ENCODE measurements at places on chromosomes 11 and 22.
A peak's percentile ranks its signal among the peaks of the same experiment; 100 is the strongest.

DNA sequence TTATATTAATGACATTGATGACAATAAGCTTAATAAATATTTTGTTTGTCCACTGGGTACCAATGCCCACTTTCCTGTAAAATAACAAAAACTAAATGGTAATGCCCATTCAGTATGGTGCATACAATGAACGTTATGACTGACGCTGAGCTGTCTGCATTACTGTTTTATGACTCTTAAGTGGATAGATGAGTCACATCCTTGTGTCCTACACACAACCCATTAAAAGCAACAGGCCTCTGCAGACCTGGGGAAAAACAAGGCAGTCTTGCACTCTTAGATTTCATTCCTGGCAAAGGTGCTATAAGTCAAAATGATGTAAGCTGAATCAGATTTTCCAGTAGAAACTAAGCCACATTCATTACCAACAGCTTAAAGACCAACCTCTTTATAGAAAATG is 176.3 kb upstream of the TMEM45B start:
- DNase-seq, result no peak

DNA sequence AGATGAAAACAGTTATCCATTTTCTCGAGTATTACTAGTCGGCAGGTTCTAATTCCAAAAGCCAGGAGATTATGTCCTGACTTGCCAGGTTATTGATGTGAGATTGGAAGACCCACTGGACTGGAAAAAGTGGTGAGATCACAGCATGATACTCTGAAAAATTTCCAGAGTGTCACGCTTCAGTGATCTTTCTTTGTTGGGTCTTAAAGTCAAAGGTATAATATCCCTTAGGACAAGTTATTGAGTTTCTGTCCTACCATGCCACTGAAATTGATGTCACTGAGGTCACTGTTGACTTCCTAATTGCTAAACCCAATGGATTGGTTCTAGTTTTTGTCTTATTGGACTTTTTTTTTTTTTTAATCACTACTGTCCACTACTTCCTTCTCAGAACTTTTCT is 104.5 kb upstream of the GRAMD1B start:
- no peak for DNase-seq

GRCh38 chr11:119525180-119525866 is 102.4 kb upstream of the THY1 start:
- no peak for DNase-seq

DNA sequence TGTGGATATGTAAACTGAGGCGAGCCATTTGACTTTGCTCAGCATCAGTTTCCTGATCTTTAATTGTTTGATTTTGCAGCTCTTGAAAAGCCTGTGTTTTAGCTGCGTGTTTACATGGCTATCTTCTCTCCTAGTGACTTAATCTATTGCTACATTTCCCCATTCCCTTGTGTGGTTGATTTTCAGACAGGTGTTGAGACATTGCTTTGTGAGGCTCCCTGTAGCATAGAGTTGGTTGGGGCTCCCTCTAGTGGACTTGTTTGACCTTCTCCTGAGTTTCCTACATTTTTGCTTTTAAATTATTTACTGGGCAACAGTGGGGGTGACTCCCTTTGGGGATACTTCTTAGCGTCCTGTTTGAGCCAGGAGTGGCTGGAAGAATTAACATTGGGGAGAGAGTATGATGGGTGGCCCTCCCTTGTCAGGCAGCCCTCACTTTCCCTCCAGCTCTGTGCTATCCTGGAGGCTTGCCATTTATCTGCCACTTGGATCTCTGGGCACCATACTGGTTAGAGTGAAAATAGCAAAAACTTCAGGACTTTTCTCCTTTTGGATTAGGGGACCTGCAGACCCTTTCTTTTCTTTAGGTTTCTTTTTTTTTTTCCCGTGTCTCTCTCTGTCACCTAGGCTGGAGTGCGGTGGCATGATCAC is 9.2 kb upstream of the CBL start:
- DNase-seq, result peak; percentile 67

GRCh38 chr22:19942157-19943081 is 801 bp upstream of the TXNRD2 start:
- DNase-seq, result no peak

- no peak for DNase-seq
Measured at GRCh38 chr11:69981119-69981784, 96.9 kb upstream of the ANO1 start.

GRCh38 chr22:29765905-29766631 is 739 bp downstream of the ZMAT5 start:
- peak; percentile 49 for DNase-seq

GRCh38 chr22:45551310-45552016 is 48.8 kb downstream of the FBLN1 start:
- DNase-seq, result no peak

- DNase-seq, result no peak
Measured at GRCh38 chr11:46293066-46293465, 15.6 kb downstream of the CREB3L1 start.

GRCh38 chr11:46378811-46379481 is 2.5 kb upstream of the MDK start:
- DNase-seq, result no peak

- no peak for DNase-seq
Measured at GRCh38 chr11:34416766-34417165, 22.0 kb upstream of the CAT start.

DNA sequence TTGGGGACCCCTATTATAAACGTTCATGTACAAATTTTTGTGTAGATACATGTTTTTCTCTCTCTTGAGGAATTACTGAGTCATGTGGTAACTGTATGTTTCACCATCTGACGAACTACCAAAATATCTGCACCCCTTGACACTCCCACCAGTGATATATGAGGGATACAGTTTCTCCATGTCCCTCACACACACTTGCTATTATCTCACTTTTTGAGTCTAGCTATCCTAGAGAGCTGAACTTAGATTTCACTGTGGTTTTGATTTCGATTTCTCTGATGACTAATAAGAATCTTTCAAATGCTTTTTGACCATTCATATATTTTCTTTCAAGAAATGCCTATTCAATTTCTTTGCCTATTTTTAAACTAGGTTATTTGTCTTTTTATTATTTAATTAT is 200.2 kb downstream of the PGR start:
- DNase-seq, result no peak

- DNase-seq, result no peak
Measured at GRCh38 chr11:131447898-131448297, 77.5 kb downstream of the NTM start.

DNA sequence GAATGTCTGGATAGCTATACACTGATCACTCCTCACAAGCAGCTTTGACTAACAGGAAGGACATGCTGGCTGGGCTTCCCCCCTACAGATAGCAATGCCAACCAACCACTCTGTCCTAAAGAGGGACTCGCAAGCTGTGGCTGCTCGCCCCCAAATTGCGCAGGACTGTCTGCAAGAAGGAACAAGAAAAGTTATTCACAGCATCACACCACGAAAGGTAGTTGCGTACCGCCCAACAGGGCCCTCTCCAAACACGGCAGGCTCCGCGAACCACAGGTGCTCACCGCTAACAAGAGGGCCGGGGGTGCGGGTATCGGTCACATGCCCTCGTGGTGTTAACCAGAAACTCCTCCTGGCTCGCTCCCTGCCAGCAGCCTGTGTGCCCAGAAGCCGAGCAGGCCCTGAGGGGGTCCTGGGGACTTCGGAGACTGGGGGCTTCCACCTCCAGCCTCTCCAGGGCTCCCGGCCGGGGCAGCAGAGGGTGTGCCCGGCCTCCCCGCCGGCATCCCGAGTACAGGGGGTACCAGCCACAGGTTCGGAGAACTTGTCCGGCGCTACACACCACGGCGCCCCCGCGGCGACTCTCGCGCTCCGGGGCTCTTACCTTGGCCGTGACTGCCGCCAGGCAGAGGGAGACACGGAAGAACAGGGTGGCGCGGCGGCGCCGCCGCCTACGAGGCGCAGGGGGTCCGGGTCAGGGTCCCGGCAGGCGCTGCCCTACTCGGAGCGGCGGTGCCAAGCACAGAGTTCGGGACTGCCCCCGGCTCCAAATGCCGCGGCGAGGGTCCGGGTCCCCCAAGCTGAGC is 682 bp downstream of the LARGE1 start:
- DNase-seq, result peak; percentile 25

- no peak for DNase-seq
Measured at GRCh38 chr11:32610797-32611352, 27.2 kb downstream of the EIF3M start.

DNA sequence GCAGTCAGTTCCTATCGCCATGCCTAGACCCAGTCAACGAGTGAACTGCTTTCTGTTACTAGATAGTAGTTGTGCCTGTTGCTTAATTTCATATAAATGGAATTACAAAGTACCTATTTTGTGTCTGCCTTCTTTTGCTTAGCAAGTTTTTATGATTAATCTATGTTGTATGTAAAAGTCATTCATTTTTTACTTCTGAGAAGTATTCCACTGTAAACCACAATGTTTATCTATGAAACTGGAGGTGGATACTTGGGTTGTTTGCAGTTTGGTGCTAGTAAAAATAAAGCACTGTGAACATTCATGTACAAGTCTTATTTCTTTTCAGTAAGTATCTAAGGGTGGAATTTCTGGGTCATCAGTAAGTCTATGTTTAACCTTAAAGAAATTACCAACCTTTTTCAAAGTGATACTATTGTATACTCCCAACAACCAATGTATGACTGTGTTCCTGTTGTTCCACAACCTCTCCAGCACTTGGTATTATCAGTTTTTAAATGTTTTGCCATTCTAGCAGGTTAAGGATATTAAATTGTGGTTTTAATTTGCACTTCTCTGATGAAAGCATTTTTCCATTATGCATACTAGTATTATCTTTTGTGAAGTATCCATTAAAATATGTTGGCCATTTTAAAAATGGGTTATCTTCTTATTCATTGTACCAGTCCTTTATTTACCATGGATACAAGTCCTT is 68.2 kb downstream of the DNAJC24 start:
- no peak for DNase-seq

DNA sequence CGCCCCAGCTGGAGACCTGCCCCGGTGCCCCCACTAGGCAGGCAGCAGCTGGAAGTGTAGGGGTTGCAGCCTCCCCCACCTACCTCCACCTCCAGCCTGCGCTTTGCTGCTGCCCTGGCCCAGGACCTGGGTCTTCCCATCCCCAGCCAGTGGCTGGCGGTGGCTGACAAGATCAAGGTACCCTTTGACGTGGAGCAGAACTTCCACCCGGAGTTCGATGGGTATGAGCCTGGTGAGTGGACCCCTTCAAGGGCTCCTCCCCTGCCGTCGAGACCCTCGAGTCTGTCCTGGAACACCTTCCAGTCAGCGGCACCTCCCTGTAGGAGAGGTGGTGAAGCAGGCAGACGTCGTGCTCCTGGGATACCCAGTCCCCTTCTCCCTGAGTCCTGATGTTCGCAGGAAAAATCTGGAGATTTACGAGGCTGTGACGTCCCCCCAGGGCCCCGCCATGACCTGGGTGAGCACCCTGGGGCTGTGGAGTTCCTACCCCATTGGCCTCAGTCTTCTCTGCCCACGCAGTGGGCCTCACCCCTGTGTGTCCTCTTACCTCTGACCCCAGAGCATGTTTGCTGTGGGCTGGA is 4.4 kb downstream of the PGGHG start:
- DNase-seq, result no peak

DNA sequence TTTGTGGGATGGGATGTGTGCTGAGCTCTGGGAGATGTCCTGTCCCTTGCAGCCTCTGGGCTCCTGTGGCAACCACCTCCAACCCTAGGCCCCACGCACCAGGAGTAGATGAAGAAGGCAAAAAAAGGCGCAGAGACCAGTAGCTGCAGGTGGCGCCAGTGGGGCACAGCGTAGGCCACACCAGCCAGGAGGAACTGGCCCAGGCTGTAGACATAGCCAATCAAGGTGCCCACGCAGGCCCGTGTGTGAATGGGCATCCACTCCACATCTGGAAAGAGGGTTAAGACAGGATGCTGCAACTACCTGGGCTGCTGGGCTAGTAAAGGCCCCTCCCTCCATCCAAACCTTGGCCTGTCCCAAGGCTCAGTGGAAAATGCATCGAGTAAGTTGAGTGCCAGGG is 3.0 kb downstream of the SLC22A6 start:
- no peak for DNase-seq

Data from GM12891 (cell line).